ENCODE measurements at places on chromosomes 11 and 22. TPM values are rescaled to one million over a fixed set of nuclear protein-coding genes. Genes with fewer than 3 reads are reported as not detected.
A peak's percentile ranks its signal among the peaks of the same experiment; 100 is the strongest.

DNA sequence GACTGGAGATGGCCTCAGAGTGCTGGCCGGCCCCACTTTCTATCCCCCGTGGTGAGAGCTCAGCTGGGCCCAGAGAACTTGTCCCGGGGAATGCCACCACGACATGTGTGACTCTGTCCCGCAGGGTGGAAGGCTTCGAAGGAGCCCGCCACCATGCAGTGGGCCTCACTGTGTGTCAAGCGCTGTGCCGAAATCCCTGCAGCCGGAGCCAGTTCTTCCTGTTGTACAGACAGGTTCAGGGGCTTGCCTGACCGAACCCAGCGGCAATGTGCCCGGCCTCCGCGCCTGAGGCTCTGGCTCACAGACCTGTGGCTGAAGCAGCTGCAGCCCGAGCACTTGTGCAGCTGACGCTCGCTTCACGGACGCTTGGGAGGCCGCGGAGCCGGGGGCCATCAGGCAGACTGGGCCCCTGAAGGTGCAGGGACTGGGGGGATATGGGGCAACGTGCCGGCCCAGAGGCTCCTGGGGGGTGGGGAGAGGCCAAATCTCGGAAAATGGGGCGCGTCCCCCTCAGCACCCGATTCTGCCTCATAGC lies 650 bp downstream of the PPM1F start:
- peak; percentile 55 for DNase-seq
- peak overlapping the region; percentile 33 for H3K4me3 ChIP-seq
- H3K27ac ChIP-seq, result peak overlapping the region; percentile 33
- no peaks in the 10 kb centered on the region for H3K27me3 ChIP-seq

GRCh38 chr11:20672575-20672974 lies 3.2 kb downstream of the NELL1 start:
- peaks cover 17% of the 10 kb centered on the region for H3K27me3 ChIP-seq
- no peaks in the 10 kb centered on the region for H3K36me3 ChIP-seq
- H3K27ac ChIP-seq, result no peak overlapping the region
- no peaks in the 10 kb centered on the region for H3K4me1 ChIP-seq
- H3K4me3 ChIP-seq, result no peak overlapping the region

DNA sequence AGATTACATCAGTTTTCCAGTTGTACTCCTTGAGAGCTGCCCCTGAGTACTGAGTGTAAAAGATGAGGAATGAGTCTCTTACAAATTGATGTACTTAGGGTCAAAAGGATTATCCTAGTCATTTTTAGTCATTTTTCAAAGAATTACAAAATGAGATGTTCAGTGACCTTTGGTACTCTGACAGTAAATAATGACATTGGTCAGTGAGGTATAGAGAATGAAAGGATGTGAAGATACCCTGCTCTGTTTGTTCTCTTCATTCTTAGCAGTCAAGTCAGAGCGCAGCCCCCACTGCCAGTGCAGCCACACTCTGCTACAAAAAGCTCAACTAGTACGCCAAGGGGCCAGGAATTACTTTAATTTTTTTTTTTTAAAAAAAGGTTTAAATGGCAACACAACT lies 4.1 kb upstream of the ESAM start:
- H3K4me3 ChIP-seq, result no peak overlapping the region
- no peak for DNase-seq
- H3K4me1 ChIP-seq, result peaks cover 6% of the 10 kb centered on the region
- no peaks in the 10 kb centered on the region for H3K36me3 ChIP-seq
- no peaks in the 10 kb centered on the region for H3K27me3 ChIP-seq

GRCh38 chr22:36644333-36644757 lies 59.2 kb downstream of the CACNG2 start:
- H3K4me3 ChIP-seq, result no peak overlapping the region
- no peaks in the 10 kb centered on the region for H3K36me3 ChIP-seq
- peak; percentile 86 for DNase-seq
- no peak overlapping the region for H3K27ac ChIP-seq
- no peaks in the 10 kb centered on the region for H3K27me3 ChIP-seq

DNA sequence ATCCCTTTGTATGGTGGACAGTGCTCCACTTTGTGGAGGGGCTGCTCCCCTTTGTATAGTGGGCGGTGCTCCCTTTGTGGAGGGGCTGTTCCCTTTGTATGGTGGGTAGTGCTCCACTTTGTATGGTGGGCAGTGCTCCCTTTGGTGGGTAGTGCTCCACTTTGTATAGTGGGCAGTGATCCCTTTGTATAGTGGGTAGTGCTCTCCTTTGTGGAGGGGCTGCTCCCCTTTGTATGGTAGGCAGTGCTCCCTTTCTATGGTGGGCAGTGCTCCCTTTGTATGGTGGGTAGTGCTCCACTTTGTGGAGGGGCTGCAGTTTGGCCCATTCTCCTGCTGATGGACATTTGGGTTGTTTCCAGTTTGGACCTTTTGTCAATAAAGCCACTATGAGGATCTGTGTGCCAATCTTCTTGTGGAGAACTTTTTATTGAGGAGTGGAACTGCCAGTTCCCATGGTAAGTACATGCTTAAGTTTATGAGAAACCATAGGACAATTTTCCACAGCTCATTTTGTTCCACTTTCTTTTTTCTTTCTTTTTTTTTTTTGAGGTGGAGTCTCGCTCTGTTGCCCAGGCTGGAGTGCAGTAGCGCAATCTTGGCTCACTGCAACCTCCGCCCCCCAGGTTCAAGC lies 4.6 kb upstream of the TALDO1 start:
- no peak for DNase-seq
- no peak overlapping the region for H3K4me3 ChIP-seq
- H3K36me3 ChIP-seq, result no peaks in the 10 kb centered on the region
- H3K27ac ChIP-seq, result no peak overlapping the region

IFITM10 gene
- 2.3 TPM for polyA plus RNA-seq

GRCh38 chr11:122097419-122098001 lies 18.5 kb downstream of the BLID start:
- H3K27ac ChIP-seq, result no peak overlapping the region
- H3K36me3 ChIP-seq, result no peaks in the 10 kb centered on the region
- H3K4me1 ChIP-seq, result no peaks in the 10 kb centered on the region
- peaks cover 7% of the 10 kb centered on the region for H3K27me3 ChIP-seq
- DNase-seq, result peak; percentile 32

GLB1L3 gene
- polyA plus RNA-seq, result 0.17 TPM

All from kidney (tissue), 22 donors.